ENCODE measurements at places on chromosomes 7 and 10.

DNA sequence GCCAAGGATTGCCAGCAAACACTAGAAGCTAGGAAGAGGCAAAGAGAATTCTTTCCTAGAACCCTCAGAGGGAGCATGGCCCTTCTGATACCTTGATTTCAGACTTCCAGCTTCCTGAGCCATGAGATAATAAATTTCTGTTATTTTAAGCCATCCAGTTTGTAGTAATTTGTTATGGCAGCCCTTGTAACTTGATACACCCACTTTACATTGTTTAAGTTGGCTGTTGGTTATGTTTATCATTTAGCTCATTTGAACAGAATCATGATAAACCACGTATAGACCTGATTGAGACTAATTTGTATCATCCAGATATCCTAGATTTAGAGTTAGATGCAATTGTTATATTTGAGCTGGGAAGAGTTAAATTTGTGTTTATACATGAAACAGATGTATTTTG lies 9.4 kb upstream of the TES start:
- DNase-seq = no peak

DNA sequence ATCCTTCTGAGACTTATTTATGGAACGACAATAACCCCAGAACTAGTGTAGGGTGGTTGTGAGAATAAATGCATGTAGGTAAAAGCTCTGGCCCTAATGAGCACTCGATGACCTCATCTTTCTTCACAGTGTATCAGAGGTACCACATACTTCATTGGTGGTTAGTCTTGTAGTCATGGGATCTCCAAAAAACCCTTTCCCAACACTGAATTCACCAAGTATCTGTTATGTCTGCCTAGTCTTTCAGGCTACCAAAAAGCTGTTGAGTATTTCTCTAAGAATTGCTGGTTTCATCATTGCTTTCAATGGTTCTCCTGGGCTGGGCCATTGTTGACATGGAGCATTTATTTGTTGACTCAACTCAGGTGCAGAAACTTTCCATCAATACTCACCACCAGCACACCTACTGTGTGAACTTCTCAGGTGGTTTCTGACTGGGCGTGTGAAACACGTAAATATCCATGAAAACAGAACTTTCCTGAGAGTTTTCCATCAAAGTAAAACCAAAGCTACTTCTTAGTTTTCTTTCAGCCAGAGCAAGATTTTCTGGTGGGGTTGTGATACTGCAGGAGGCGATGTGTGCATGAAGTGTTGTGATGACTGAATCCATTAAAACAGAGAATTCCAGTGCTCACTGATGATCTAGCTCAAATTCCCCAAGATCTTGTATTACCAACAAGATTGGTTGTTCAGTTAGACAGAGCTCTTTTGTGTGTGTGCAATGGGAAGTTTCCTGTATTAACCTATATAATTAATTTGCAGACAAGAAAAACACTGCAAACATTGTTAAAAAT lies 51.4 kb upstream of the SLC35B4 start:
- DNase-seq = no peak

GRCh38 chr10:101535949-101536348 lies 52.1 kb downstream of the POLL start:
- no peak for DNase-seq

DNA sequence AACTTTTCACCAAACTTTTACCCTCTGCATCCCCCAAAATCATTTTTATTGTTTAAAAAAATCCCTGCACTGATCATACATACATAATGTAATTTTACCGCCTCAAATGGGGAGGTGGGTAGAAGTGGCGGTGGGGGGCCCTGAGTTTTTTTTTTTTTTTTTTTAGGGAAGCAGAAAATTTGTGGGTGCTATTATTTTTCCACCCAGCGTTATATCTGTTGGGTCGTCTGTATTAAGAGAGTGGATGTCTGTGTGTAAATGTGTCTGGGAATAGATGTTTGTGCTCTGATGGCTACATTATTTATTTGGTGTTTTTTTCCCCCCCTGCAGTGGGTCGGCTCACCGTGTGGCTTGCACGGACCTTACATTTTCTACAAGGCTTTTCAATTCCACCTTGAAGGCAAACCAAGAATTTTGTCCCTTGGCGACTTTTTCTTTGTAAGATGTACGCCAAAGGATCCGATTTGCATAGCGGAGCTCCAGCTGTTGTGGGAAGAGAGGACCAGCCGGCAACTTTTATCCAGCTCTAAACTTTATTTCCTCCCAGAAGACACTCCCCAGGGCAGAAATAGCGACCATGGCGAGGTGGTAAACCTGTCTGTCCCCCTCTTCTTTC lies 438 bp downstream of the ARID5B start:
- no peak for DNase-seq

Measured in left forelimb (tissue), 1 donor.